ENCODE measurements at places on chromosomes 11 and 22.
A peak's percentile ranks its signal among the peaks of the same experiment; 100 is the strongest.

DNA sequence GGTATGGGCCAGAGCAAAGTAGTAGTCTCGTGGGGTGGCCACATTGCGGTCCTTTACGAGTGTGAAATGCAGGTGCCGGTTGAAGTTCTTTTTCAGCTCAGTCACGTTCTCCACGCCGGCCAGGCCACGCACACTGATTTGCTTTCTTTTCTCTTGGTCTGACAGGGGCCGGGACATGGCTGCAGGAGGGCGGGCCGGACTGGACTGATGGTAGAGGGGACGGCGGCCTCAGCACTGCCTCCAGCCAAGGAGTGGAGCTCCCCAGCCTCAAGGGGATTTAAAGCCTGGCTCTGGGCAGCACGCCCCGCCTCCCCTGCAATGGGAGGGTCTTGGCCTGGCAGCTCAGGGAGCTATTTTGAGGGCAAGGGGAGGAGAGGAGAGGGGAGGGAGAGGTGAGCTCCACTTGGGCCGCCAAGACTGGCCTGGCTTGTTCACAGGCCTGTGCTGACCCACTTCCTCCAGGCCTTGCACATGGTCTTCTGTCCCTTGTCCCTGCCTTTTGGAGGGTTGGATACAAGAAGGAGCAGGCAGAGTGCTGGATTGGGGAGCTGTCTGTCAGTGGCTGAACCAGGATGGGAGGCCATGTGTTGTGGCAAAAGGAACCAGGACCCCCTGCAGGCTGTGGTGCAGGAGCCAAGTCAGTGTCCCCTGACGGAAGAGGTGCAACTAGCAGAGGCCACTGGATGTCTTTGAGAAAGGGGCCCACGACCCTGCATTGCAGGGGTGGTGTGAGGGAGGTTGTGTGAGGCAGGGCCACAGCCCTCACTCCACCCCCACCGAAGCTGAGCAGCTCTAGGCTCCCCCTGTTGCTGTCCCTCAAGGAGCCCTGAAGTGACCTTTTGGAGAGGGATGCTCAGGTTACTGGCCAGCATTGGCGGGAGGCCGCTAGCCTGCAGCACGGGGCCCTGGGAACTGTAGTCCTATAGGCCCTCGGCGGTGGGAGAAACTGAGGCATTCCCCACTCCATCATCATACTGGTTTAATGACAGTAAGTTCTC, at the start of gene PYGM:
Gene PYGM (minus strand): TSS at position 253 of the 998 bp plus-strand sequence. CDS start 76 bp downstream, at position 177.
- DNase-seq = no peak

DNA sequence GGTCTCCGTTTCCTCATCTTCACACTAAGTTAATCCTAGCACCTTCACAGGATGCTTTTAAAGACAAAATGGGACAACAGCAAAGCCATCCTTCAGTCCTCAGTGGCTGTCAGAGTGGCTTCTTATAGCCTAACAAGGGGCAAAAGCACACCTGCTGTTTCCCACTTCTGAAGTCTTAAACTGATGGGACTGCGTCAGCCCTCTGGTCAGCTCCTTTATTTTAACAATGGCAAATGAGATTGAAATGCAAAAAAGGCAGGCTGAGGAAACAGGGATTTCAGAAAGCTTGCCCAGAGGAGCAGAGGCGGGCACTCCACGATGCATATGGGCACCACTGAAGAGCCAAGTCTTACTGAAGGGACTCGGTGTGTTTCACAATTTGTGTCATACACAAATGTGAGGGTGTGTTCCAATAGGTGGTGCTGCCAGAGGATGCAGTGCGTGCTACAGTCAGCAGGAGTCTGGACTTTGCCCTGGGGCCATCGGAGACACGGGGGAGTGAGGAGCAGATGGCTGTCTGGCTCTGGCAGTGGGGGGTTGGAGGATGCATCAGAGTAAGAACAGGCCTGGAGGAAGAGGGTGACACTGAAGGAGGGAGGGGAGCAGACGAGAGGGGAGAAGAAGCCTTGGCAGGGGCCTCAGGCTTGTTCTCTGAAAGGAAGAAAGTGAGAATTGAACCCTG, 47.3 kb downstream of the TENM4 start:
- no peak for DNase-seq

GRCh38 chr22:29454276-29454675, 15.9 kb downstream of the RFPL1 start:
- DNase-seq = no peak

DNA sequence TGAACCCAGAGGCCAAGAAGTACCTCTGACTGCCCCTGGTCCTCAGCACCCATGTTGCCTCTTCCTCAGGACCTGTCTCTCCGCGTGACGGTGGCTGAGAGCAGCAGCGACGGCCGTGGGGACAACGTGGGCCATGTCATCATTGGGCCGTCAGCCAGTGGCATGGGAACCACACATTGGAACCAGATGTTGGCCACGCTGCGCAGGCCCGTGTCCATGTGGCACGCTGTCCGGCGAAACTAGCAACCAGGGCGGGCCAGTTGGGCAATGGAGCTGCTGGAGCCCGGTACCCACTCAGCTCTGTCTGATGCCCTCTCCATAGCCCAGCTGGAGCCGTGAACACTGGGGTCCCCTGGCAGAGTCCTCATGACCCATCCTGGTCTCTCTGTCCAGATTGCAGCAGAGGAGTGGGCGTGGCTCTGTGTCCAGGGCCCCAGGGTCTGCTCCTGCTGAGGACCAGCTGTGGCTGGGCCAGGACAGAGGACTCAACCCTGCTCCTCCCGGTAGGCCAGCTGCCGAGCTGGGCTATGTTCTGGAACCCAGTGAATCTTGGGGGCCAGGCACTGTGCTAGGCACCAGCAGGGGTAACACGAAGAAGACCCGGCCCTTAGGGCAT, 8.0 kb upstream of the RHOD start:
- DNase-seq = no peak

DNA sequence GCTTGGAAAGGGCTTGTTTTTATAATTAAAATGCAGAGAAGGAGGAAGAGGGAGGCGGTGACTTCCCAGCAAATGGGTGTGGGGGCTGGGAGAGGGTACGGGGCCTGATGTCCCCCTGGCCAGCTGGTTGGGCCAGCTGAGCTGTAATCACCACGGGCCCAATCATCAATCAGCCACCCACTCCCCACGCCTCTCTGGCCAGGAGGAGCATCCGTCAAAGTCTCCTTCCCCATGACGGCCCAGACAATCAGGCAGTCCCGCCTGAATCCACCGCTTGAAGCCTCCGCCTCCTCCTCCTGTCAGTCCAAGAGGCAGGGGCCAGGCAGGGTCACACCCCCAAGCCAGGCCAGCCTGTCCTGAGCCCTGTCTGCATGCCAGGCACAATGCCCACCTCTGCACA, 13.3 kb upstream of the CABP7 start:
- no peak for DNase-seq

DNA sequence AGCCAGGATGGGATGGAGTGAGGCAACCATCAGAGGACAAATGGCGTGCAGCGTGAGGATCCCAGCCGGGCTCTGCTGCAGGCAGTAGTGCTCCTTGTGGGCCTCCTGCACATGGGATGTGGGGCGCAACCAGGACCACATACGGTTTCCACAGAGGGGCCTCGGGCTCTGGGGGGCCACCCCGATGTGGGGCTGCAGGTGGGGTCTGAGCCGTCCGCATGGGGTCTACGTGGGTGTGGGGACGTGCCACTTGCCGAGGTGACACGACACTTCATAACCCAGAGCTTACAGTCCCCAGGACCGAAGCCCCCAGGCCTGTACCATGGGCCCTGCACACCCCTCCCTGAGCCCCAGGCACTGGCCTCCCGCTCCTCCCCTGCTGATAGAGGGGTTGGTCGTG, 10.8 kb downstream of the TTLL8 start:
- no peak for DNase-seq

DNA sequence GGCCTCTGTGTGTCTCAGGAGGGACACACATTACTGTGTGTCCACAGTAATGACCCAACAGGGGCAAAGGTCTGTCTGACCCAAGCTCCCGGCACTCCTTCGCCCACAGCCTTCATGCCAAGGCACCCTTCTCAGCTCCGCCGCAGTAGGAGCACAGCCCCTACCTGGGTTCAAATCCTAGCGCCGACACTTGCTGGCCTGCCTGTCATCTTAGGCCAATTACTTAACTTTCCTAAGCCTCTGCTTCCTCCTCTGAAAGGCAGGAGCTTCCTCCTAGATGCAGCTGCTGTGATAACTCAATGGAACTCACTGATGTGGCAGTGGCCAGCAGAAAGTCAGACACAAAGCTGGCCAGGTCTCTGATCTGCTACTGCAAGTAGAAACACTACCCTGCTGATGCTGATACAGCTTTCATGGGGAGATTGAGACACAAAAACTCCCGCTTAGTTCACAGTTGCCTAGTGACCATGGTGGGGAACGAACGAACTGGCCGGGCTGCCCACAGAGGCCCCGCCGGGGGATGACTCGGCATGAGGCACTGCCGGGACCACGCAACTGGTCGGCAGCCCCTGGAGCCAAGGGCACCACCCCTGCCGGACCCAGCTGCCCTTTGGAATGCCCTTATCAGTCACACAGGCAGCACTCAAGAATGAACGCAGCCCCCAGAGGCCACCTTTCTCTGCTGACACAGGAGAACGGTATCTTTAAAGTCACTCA, 8.1 kb downstream of the EHD1 start:
- DNase-seq = no peak

GRCh38 chr22:47292546-47293320, 530.3 kb downstream of the TBC1D22A start:
- no peak for DNase-seq

- DNase-seq = no peak
Measured at GRCh38 chr11:131353766-131354165, 16.6 kb upstream of the NTM start.

DNA sequence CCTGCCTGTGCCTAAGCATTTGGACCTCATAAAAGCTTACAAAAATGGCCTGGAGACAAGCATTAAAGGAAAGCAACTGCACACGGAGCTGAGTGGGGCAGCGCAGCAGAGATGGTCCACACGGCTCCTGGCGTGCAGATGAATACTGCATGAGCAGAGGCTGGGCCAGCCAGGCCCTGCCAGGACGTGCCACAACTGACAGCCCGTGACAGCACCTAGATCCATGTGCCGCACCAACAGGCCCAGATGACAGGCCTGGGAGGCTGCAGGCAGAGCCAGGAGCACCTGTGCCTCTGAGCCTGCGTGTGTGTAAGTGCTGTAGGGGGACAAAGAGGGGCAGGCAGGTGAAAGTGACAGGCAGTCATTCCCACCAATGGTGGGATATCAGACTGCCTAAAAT, 33.4 kb downstream of the MICAL3 start:
- DNase-seq = no peak

GRCh38 chr11:30583476-30584280, 2.5 kb downstream of the MPPED2 start:
- DNase-seq = peak; percentile 29

GRCh38 chr11:43951231-43951630, 8.8 kb downstream of the C11orf96 start:
- DNase-seq = no peak

- DNase-seq = no peak
Measured at GRCh38 chr11:66962247-66962646, 4.1 kb upstream of the PC start.

DNA sequence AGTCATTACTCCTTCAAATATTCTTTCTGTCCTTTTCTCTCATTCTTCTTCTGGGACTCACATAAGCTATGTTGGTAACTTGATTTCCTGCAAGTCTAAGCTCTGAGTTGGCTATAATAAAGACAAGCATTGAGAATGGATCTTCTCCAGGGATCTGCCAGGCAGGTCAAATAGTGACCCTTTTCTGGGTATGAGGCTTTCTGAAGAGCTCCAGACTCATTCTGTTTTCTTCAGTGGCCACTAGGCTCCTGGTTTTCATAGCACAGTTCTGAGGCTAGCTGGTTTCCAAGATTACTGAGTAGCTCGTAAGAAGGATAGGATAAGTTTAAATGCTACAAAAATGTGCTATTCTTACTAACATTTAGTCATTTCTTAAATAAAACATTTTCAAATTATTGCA, 38.3 kb downstream of the TMPRSS5 start:
- DNase-seq = no peak

DNA sequence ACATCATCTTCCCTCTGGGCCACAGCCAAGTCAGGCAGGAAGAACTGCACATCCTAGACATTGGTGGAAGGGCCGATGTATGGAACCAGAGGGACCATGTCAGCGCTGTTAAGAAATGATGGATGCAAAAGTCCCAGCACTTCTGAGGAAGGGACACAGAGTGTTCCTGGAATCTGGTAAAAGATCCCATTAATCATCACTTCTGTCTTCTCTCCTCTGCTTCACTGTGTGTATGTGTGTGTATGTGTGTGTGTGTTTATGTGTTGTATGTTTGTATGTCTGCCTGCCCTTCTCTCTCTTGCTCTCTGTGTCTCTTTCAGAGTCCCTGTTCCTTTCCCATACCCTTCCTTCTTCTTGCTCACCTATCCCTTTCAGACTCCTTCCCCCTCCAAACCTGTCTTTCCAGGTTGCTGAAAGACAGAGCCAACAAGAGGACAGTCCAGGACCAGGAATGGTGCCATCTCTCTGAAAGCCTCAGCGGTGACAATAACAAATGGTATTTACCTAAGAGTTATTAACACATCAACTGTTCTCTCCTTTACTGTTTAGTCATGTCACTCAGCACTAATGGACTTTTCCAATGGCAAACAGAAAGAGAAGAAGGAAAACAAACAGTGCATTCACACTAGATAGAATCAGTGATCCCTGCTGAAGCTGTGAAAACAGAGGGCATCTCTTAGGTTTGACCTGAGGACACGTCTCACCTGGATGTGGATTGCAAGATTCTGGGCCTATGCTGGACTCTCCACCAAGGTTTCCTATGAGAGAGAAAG, 47.1 kb downstream of the EHF start:
- DNase-seq = no peak

- no peak for DNase-seq
Measured at GRCh38 chr11:120727752-120728151, 216.2 kb downstream of the GRIK4 start.

DNA sequence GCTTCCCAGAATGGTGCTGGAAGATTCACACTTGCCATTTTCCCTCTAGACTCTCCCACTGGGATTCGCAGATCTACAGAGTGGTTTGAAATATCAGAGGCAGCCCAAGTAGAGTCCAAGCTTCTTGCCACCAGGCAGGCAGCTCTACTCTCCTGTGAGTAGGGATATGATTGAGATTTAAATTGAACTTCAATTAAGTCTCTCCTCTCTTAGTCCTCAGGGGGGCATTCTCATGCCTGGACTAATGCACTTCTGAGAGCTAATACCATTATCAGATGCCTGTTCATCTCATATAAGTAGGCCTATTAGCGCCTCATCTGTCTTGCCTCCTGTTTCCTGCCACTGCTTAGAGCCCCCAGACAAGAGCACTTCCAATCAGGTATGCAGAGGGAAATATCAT, 25.5 kb upstream of the AMPD3 start:
- DNase-seq = no peak

DNA sequence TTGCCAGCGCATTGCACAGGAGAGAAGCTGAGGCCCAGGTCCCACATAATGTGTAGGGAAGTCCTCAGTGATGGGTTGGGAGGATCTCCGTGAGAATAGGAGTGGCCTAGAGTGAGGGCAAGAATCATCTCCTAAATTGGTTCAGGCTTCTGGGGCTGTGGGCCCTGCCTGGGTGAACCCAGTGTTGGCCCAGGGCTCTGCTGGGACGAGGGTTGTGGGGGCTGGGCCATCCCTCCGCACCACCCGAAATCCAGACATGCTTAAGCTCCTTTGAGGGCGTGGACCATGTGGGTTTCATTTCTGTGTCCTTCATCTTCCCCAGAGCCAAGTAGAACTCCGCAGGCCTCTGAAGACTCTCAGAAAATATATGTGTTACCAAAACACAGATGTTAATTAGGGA, 3.7 kb downstream of the MICALL1 start:
- DNase-seq = no peak

Measured in 8988T (cell line).